ENCODE measurements at places on chromosomes 6 and 20.

DNA sequence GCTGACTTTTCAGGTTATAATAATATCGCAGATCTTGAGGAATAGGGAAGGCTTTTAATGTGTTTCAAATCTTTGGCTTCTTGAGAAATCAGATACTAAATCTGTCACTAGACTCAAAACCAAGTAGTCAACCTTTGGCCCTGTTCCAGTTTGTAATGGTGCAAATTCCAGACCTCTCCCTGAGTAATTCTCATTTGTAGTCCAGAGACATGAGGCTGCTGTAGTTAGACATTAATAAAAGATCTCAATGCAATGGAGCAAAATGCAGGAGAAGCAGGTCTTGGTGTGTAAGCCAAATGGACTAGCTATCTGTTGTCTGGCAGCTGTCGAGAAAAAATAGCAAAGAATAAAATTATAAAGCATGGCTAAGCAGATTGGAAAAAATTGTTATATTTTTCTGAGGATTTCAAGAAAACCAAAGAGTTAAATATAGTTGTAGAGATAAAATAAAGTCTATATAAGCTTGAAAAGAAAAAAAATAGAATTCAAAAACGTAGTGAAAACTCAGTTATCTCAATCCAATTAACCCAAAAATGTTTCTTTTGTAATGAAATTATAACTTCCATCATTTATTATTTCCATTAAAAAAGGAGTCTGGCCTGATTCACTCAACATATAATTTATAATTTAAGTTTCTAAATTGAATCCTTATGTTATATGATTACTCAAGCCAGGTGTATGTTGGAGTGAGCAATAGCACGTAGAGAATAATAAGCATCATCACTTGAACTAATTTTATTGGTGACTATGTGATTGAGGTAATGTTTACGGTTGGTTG is 161.5 kb upstream of the ADGRB3 start:
- DNase-seq = no peak

GRCh38 chr6:70797625-70798024 is 129.9 kb downstream of the SMAP1 start:
- DNase-seq = no peak

DNA sequence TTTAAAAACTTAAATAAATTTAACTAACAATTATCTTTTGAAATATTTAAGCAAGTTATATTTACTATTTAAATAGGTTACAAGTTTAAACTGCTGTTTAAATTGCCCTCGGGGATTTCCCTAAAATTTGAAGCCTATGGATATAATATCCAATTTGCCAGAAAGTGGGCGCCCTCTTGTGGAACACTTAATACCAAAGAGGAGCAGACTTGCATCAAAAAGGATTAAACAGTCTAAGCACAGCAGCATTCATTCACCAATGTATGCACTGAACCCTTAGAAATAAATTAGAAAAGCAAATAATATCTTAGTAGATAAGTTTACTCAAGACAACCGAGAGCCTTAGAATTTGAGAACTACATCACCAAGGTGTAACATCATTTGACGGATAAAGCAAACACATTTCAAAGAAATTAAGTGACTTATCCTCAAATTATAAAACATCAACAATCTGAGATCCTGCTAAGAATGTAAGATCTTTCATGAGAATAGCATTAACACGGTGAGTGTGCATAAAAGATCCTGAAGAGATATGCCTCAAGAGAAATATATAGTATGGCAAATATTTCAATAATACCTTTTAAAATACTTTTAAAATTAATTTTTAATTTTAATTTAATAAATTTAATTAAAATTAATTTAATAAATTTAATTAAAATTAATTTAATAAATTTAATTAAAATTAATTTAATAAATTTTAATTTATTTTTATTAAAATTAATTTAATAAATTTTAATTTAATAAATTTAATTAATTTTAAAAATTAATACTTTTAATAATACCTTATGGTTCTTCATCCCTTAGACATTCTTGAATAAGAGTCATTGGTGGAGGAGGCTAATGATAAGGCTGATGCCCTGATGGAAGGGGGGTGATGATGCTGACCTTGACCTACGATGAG is 11.5 kb upstream of the MEP1A start:
- peak; percentile 46 for DNase-seq

DNA sequence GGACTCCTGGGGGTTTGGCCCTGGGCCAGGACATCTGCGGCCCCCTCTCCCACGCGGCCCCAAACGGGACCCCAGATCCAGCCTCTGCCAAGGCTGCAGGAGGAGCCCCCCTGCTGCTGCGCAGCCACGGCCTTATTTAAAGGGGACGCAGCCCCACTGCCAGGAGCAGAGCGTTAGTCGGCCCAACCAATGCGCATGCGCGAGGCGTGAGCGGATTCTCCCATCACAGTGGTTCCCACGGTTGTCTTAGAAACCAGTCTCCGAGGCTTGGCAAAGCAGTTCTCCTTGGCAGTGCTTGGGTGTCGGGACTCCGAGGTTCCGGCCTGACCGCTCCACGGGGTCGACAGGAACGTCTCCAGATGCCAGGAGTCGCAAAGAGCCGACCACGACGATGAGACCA is 288.3 kb upstream of the ZNF337 start:
- DNase-seq = peak; percentile 60

DNA sequence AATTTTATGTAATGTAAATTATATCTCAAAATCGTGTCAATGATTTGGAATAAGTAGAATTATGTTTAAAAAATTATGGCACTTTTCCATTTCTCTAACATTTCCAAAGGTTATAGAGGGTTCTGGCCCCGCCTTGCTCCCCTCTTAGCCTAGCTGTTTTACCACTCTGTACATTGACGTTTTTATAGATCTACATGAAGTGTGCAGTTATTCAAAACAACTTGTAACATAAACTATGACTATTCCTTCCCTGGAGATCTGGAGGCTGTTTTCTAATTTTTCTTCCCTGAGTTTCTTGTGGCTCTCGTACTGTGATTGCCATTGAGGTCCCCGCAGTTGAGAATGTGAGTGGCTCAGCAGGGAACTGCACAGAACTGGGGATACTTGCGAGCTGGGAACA is 48.4 kb downstream of the IYD start:
- DNase-seq = no peak

DNA sequence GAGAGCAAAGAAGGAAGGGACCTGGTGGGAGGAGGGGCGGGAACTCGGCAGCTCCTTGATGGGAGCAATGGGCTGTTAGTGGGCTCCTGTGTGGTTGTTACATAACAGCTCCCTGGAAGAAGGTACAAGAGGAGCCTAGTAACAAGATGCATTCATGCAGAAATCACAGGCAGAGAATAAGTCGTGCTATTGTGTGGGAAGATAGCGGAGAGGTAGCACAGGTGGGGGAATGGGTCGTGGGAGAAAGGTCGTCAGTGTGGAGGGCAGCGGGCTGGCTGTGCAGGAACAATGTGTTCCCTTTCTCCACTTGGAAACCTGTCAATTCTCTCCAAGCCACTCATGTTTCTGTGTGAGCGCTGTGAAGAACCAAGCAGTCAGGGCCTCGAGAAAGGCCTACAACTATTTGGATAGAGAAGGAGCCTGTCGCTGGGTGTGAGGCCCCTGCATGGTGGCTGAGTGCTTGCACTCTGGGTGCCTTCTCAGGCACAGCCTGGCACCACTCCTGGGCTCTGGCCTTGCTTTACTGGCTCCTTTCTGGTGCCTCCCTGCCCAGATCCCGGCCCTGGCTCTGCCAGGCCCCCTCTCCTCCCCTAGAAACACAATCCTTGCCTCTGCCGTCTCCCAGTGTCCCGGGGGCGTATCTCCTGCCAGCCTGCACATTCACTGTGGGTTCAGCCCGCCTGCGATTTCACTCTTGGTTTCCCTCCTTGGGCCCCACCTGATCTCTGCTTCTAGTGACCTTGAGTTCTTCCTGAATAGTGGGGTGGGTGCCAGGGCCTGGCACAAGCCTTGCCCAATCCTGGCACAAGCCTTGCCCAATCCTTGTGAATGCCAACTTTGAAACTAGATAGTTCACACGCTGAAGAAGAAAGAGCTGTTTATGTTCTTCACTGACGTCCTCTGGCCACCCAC is 7.4 kb upstream of the FGD2 start:
- no peak for DNase-seq

- no peak for DNase-seq
Measured at GRCh38 chr6:133359256-133359655, 118.1 kb downstream of the EYA4 start.

DNA sequence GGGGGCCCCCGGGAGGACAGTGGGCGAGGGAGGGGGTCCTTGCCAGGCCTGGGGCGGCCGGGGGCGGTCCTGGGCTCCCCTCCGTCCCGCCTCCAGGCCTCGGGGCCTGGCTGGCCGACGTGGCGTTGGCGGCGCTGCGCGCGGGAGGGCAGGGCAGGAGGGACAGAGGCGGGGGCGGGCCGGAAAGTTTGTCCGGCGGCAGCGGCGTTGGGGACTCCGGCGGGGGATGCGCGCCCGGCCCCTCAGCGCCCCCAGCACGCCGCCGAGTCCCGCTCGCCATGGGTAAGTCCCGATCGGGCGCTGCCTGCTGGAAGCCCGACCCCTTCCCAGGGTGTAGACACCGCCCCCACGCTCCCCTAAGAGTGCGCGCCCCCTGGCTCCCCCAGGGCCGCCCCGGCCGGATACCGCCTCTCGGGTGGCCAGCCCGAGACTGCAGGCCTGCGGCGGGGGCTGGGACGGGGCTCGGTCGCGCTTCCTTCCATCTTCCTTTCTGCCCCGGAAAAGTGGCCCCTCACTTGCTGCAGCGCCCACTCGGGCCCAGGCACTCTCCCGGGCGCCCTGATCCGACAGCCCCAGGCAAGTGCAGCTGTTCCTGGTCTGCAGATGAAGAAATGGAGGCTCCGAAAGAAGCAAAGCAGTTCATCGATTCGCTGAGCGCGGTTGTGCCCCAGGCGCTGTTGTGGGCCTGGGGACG is at the start of gene SLC2A10:
Gene SLC2A10 (plus strand): TSS at position 191 of the 694 bp plus-strand sequence. CDS start 88 bp downstream, at position 279.
- DNase-seq = no peak

DNA sequence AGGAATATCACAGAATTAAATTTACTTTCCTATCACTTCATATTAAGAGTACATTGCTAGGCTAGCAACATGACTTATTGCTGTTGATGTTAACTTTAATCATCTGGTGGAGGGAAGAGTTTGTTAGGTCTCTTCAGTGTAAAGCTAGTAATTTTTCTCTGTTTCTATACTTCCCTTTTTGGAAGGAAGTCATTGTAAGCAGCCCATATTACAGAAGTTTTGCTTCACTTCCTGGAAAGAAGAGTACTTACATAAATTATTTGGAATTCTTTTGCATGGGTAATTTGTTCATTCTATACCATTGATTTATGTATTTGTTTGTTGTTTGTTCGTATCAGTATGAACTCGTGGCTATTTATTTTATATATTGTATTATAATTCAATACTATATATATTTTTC is 405.2 kb downstream of the RFPL4B start:
- no peak for DNase-seq

- DNase-seq = no peak
Measured at GRCh38 chr6:35810971-35811698, 6.0 kb downstream of the LHFPL5 start.

GRCh38 chr6:30267423-30267822 is 54.2 kb upstream of the TRIM26 start:
- no peak for DNase-seq

- no peak for DNase-seq
Measured at GRCh38 chr6:136235233-136235564, 14.9 kb downstream of the MTFR2 start.

GRCh38 chr6:153108315-153108714 is 22.8 kb downstream of the RGS17 start:
- DNase-seq = no peak

GRCh38 chr6:63795006-63795405 is 159.4 kb downstream of the PHF3 start:
- DNase-seq = no peak

GRCh38 chr6:108988296-108988695 is 106.3 kb downstream of the SESN1 start:
- DNase-seq = no peak

GRCh38 chr6:24019830-24020229 is 106.2 kb upstream of the NRSN1 start:
- DNase-seq = no peak

- DNase-seq = no peak
Measured at GRCh38 chr6:96794980-96795379, 42.3 kb downstream of the GPR63 start.

GRCh38 chr20:58069796-58070663 is 158.4 kb downstream of the ANKRD60 start:
- DNase-seq = no peak

- no peak for DNase-seq
Measured at GRCh38 chr6:108531332-108531731, 29.4 kb upstream of the FOXO3 start.

DNA sequence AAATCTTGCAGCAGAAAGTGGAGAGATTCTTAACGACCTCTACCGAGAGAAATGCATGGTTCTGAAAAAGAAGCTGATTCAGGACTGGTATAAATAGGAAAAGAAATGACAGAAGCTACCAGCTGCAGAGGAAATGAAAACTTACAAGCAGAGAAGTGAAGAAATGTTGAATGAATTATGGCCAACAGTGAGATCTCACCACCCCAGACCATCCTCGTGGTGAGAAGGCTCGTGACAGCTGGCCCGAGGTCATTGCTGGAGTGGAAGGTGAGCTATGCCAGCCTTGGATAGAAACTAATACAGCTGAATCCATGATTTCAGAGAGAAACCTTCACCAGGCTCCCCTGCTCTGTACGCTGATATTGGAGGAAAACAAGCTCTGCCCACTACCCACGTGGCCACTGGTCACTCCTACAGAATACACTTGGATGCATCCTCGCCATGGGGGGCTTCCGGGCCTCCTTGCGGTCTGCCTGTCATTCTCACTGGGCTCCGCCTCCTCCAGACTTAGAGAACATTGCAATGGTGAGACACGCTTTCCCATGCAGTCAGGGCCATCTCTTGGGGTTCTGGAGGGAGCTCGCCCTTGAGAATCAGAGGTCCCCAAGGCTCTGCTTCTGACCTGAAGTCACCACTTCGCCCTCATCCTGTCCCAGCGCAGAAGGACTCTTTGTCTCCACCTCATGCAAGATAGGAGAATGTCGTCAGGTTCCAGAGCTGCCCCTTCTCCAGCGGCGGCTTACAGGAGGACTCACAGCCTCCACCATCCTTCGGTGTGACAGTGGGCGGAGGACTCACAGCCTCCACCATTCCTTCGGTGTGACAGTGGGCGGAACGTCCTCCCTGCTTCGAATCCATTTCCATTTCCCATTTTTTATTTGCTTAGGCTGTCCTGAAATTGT is 10.6 kb upstream of the TUBB2B start:
- DNase-seq = no peak

- no peak for DNase-seq
Measured at GRCh38 chr6:41896281-41896680, 1.1 kb upstream of the USP49 start.

DNA sequence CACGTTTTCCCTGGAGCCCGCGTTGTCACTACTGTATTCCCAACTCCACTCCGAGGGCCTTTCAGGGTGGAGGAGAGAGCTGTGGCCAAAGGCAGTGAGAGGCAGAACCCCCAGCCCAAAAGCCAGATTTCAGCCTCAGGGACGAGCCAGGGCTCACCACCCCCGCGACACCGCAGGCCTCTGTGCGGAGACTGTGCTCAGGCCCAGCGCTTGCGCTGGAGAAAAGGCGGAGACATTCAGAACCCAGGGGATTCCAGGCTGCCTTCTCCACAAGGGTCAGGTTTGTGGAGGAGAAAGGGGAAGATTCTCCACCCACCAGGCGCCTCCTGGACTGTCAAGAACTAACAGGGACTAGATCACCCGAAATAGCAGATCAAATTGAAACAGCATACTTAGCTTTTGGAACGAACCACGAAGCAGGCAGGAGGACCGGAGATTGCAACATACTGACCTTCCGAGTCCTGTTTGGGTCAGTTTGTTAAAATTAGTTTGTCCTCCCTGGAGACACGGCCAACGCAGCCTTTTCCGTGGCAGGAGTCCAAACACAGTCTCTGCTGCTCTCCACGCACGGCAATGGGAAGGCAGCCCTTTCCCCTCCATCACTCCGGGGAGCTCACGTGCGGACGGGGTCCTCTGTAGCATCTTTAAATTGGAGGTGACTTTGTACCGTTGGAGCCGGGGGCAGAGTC is 14.4 kb downstream of the DLL1 start:
- no peak for DNase-seq

GRCh38 chr20:779771-780170 is 11.5 kb upstream of the SLC52A3 start:
- DNase-seq = no peak
